ENCODE measurements at places on chromosomes 7 and 10. TPM values are rescaled to one million over a fixed set of nuclear protein-coding genes. Genes with fewer than 3 reads are reported as not detected.
A peak's percentile ranks its signal among the peaks of the same experiment; 100 is the strongest.

DNA sequence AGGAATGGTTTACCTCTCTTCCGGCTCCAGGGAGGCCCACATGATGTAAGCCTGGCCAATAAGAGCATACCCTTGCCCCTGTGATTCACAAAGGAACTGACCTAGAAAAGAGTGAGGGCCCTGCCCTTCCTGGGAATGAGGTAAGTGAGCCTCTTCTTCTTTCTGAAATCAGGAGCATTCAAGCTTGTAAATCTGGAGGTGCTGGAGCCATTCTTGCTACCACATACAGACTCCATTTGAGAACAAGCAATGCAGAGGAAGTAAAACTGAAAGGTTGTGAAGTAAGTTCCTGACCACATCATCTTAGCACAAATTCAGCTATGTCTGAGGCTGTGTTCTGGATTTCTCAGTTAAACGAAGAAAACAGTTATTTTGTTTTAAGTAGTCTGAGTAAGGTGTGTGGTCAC, 132.2 kb downstream of the CD36 start:
- no peak overlapping the region for H3K27ac ChIP-seq
- no peaks in the 10 kb centered on the region for H3K27me3 ChIP-seq
- no peak overlapping the region for H3K4me3 ChIP-seq
- H3K4me1 ChIP-seq, result peaks cover 6% of the 10 kb centered on the region

DNA sequence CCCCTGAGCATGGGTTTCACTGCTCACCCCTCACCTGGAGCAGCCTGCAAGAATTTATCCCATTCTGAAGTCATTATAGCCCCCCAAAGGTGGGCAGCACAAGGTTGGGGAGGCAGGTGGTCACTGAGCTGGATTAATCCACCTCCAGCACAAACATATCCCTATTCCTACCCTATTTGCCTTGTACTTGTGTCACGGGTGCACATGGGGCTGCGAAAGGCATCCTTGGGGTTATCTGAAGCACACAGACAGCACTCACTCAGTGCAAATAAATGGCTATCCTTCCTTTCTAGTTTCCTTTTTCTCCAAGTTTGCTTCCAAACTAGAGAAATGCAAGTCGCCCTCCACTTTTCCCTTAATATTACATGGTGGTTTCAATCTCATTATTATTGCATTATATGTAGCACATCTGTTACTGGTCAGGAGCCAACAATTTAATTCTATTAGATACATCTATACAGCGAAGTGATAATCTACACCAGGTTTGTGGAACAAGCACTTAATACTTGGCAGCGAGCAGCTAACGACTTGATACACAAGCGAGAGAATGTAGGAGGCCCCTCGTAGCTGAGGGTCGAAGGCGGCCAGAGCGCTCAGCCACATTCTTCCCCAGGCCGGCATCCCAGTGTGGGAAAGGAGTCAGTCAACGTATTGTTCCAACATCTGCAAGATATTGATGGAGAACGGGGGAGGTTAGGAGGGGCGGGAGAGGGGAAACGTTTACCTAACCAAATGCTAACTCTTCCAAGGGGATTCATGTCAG, 121.3 kb upstream of the HABP2 start:
- no peak overlapping the region for H3K4me3 ChIP-seq
- no peaks in the 10 kb centered on the region for H3K27me3 ChIP-seq
- no peaks in the 10 kb centered on the region for H3K4me1 ChIP-seq
- no peak overlapping the region for H3K27ac ChIP-seq
- no peaks in the 10 kb centered on the region for H3K36me3 ChIP-seq

DNA sequence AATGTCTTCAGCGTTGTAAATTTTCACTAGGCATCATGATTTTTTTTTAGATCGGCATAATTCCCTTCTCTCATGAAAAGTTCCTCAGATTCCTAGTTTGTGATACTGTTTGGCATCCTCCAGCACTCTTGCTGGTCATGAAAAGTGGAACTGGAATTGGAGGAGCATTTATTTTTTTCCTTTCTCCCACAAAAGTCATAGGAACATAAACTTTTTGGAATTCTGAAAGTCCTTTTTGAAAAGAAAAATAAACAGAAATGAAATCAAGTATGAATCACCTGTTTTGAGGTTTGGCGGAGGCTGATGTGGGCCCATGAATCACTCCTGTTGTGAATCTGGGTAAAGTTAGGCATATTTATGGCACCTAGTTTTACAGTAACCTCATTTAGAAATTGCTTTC, 17.7 kb downstream of the CACNB2 start:
- H3K4me3 ChIP-seq, result peak overlapping the region; percentile 19
- no peaks in the 10 kb centered on the region for H3K36me3 ChIP-seq
- H3K27me3 ChIP-seq, result no peaks in the 10 kb centered on the region
- DNase-seq, result no peak

GRCh38 chr10:90162271-90162853, 461.0 kb downstream of the KIF20B start:
- no peak overlapping the region for H3K27ac ChIP-seq
- H3K36me3 ChIP-seq, result no peaks in the 10 kb centered on the region
- no peak for DNase-seq
- H3K4me1 ChIP-seq, result no peaks in the 10 kb centered on the region
- H3K4me3 ChIP-seq, result no peak overlapping the region
- H3K27me3 ChIP-seq, result no peaks in the 10 kb centered on the region

- no peaks in the 10 kb centered on the region for H3K36me3 ChIP-seq
- no peaks in the 10 kb centered on the region for H3K4me1 ChIP-seq
- H3K4me3 ChIP-seq, result no peak overlapping the region
- DNase-seq, result no peak
Observed at GRCh38 chr7:98613601-98614425, 3.3 kb upstream of the NPTX2 start.

DNA sequence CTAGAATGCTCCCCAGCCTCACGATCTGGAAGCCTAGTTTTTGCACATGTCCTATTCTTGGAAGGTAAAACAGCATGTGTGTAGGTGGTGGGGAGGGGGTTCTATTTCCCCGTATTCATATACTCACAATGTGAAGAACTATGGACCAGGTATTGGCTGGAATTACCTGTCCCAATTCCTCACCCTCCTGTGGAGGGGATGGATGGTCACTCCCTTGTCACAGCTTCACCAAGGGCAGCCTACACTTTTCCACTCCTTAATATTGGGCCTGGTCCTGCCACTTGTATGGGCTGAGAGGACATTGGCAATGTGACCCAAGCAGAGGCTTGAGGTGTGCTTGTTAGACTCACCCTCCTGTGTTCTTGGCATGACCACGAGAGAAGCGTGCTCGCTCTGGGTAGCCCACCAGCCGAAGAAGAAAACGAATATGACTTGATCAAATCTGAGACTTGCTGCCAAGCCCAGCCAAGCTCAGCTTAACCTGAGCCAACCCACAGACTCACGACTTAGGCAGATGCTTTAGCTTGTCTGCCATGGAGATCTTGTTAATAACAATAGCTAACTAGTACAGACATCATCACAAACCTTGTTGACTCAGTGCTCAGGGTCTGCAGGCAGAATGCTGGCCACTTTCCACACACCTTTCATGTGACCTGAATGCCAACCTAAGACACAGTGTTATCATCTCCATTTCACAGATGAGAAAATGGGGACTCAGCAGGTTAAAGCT, 17.2 kb downstream of the ZNF488 start:
- H3K4me3 ChIP-seq, result no peak overlapping the region
- no peak for DNase-seq
- H3K27me3 ChIP-seq, result no peaks in the 10 kb centered on the region
- H3K27ac ChIP-seq, result no peak overlapping the region

GRCh38 chr10:119335671-119336353, 128.4 kb downstream of the GRK5 start:
- no peaks in the 10 kb centered on the region for H3K27me3 ChIP-seq
- no peak overlapping the region for H3K27ac ChIP-seq
- DNase-seq, result no peak
- no peak overlapping the region for H3K4me3 ChIP-seq
- peaks cover 3% of the 10 kb centered on the region for H3K4me1 ChIP-seq

GRCh38 chr10:45302573-45302972, 12.8 kb downstream of the OR13A1 start:
- no peaks in the 10 kb centered on the region for H3K27me3 ChIP-seq
- no peak for DNase-seq
- no peaks in the 10 kb centered on the region for H3K36me3 ChIP-seq
- H3K4me1 ChIP-seq, result no peaks in the 10 kb centered on the region
- no peak overlapping the region for H3K27ac ChIP-seq

DNA sequence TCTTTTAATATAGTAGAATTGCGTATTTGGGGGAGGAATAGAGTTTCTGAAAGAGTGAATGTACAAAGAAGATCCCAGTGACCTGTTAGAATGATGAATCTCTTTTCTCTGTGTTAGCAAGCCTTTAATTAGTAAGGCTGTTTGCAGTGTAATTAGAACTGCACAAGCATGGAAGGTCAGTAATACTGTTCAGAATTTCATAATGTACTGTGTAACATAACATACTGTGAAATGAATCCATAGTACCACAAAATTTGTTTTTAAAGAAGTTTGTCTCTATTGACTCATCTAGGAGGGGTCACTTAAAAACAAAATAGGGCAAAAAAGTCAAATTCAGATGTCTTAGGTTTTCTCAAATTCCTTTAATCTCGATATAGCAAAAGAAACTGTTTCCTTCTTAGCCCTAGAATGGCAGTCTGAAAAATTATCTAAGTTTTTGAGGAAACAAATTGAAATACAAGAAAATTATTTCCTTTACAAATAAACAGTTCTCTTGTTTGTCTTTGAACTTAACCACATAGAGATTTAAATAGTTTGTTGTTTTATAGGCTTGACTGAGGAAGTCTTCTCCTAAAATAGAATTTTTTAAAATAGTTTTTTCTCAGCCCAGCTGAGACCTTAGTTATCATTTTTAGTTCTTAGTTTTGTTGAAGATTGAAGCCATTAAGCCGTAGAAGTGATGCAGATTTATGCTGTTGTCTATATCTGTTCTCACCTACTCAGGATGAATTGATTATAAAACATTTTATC, 12.5 kb downstream of the ADK start:
- DNase-seq, result no peak
- H3K27me3 ChIP-seq, result no peaks in the 10 kb centered on the region
- peaks cover 12% of the 10 kb centered on the region for H3K4me1 ChIP-seq
- no peak overlapping the region for H3K27ac ChIP-seq
- H3K36me3 ChIP-seq, result no peaks in the 10 kb centered on the region

DNA sequence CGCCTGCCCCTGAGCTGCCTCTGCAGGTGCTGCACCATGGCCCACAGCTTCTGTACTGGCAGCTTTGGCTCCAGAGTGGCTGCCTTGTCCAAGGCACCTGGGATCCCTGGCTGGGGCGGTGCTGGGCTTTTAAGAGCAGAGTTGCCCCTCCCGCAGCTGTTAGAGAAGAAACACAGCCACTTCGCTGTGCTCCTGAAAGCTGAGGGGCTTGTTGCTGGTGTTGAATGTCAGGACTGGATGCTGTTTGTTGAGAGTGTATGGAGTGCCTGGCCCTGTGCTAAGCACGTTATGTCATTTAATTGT, 6.2 kb downstream of the FAM241B start:
- H3K27ac ChIP-seq, result no peak overlapping the region
- H3K4me3 ChIP-seq, result no peak overlapping the region
- DNase-seq, result no peak
- no peaks in the 10 kb centered on the region for H3K27me3 ChIP-seq
- no peaks in the 10 kb centered on the region for H3K4me1 ChIP-seq

- no peaks in the 10 kb centered on the region for H3K36me3 ChIP-seq
- H3K4me1 ChIP-seq, result peaks cover 47% of the 10 kb centered on the region
- no peak for DNase-seq
- no peaks in the 10 kb centered on the region for H3K27me3 ChIP-seq
- no peak overlapping the region for H3K4me3 ChIP-seq
Observed at GRCh38 chr10:126061526-126061925, 165.2 kb downstream of the FANK1 start.

- H3K4me3 ChIP-seq, result no peak overlapping the region
- H3K27ac ChIP-seq, result no peak overlapping the region
- no peak for DNase-seq
Observed at GRCh38 chr7:26006426-26006825, 145.6 kb upstream of the NFE2L3 start.

DNA sequence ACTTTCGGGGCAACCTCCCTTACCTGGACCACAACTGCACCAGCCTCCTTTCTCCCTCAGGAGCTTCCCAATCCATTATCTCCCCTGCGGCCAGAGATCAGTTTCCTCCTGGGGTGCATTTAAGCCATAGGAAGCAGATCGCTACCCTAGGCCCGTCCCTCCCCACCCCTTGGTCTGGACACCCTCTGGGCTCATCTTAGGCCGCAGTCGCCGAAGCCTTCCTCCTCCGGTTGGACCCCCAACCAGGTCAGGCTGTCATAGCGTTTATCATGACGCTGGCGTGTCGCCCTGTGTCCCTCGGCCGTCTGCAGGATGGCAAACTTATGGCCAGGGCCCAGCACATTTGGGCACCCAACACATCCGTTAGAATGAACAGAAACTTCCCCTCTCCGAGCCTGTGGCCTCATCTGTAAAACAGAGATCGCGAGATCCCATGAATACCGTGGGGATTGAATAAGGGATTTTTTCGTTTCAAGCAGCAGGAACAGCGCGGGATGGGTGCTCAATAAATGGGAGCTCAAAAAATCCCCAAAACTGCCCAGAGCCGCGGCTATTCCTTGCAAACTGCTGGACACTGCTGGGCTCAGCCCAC, 669 bp upstream of the AP5Z1 start:
- DNase-seq, result no peak
- H3K27ac ChIP-seq, result peak overlapping the region; percentile 97
- H3K4me1 ChIP-seq, result peaks cover 34% of the 10 kb centered on the region
- H3K27me3 ChIP-seq, result no peaks in the 10 kb centered on the region
- peaks cover 4% of the 10 kb centered on the region for H3K36me3 ChIP-seq

DNA sequence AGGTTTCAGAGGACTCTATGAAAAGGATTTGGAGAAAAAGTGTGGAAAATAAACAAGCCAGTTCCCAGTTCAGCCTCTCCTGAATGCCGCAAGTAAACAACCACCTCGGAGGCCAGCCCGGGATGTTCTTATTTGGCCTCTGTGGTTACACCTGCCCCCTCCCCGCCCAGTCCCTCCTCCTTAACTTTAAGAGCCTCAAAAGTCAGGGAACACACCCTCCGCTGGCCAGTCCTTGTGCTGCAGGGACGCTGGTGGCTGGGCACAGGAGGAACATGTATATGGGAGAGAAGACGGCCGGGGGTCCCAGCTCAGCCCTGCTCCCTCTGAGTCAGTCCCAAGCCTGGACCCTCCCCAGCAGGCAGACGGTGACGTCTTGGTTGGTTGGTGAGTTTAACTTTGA, 6.1 kb downstream of the CHST3 start:
- H3K4me3 ChIP-seq, result no peak overlapping the region
- no peaks in the 10 kb centered on the region for H3K36me3 ChIP-seq
- DNase-seq, result no peak
- H3K27me3 ChIP-seq, result no peaks in the 10 kb centered on the region
- H3K4me1 ChIP-seq, result peaks cover 98% of the 10 kb centered on the region

UPK3B gene
- total RNA-seq, result 5.1 TPM

ZNF853 gene
- total RNA-seq, result 12.7 TPM

CXCL12 gene
- total RNA-seq, result 149 TPM
